Thoracic aorta endothelial cell (primary cell): ENCODE measurements at places on chromosomes 6 and 20. TPM values are rescaled to one million over a fixed set of nuclear protein-coding genes. Genes with fewer than 3 reads are reported as not detected.

The GNAS gene
- total RNA-seq: 454 and 494 TPM in 2 replicates

The RIN2 gene
- 117 and 125 TPM in 2 replicates for total RNA-seq

The DYNLT1 gene
- 68.6 and 98.0 TPM in 2 replicates for total RNA-seq

The TAF11 gene
- total RNA-seq: 39.2 and 39.6 TPM in 2 replicates

The SLC25A27 gene
- total RNA-seq: 1.7 and 4.2 TPM in 2 replicates

The CRISP2 gene
- not detected in 2 replicates for total RNA-seq

The SAPCD1 gene
- 0.66 and 1.6 TPM in 2 replicates for total RNA-seq

The GINM1 gene
- 55.4 and 59.3 TPM in 2 replicates for total RNA-seq

The CDSN gene
- not detected in 2 replicates for total RNA-seq

The ULBP3 gene
- total RNA-seq: 19.4 and 24.5 TPM in 2 replicates

The CYP21A2 gene
- total RNA-seq: not detected in 2 replicates

The CPXM1 gene
- total RNA-seq: 0.13 and 0.14 TPM in 2 replicates

The PRR18 gene
- total RNA-seq: not detected in 2 replicates

The SOBP gene
- total RNA-seq: 3.7 and 6.0 TPM in 2 replicates

The TMEM217 gene
- total RNA-seq: 8.1 and 9.1 TPM in 2 replicates

The GJA10 gene
- total RNA-seq: not detected in 2 replicates

The IL17F gene
- not detected in 2 replicates for total RNA-seq

The VSTM2L gene
- total RNA-seq: 0.13 TPM in 1 of 2 replicates, not detected in the other

The TAAR2 gene
- not detected in 2 replicates for total RNA-seq

The SIRPB2 gene
- total RNA-seq: 0.79 and 1.3 TPM in 2 replicates

The C6orf163 gene
- total RNA-seq: 3.1 and 4.6 TPM in 2 replicates

The PNPLA1 gene
- total RNA-seq: not detected in 2 replicates

The FUCA2 gene
- total RNA-seq: 41.2 and 61.5 TPM in 2 replicates

The EPPIN gene
- total RNA-seq: not detected in 2 replicates

The TINAG gene
- not detected in 2 replicates for total RNA-seq

The FAM217A gene
- not detected in 2 replicates for total RNA-seq

The SYNE1 gene
- 73.0 and 83.4 TPM in 2 replicates for total RNA-seq

The ZBP1 gene
- total RNA-seq: not detected in 2 replicates

The SLC17A9 gene
- total RNA-seq: 12.5 and 19.2 TPM in 2 replicates
